ENCODE measurements at places on chromosomes 4 and X.

DNA sequence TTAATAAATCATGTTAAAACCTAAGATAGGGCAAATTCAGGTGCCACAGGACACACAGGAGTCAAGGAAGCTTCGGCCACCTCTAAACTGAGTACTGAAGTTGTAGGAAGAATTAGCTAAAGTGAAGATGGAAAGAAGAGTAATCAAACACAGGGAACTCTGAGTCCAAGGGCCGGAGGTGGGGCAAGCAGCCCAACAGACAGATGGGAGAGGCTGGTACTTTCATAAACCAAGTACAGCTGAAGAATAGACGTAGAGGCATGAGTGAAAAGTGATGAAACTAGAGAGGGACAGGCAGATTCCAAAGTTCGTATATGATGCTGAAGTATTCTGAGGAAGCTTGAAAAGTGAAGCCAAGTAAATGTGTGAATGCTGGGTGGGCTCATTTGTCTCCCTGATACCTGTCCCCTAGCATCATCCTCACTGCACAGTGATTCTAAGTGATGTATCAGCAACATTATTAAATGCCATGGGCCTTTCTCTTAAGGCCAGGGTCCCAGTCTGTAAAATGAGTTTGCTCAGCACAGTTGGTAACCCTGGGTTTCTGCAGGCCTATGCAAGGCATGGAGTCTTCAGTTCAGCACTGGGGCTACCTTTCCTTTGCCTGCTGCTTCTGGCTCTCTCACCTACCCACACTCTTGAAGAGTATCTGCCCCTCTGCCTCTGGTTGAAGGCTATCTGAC, 203.3 kb downstream of the NR3C2 start:
- DNase-seq = no peak

- DNase-seq = no peak
These were observed 137.7 kb upstream of the ADAMTS3 start for GRCh38 chr4:72706684-72707083.

GRCh38 chr4:766559-767283, 59.2 kb downstream of the CPLX1 start:
- DNase-seq = no peak

GRCh38 chrX:49165901-49166881, 3.6 kb downstream of the MAGIX start:
- DNase-seq = peak; percentile 55

GRCh38 chrX:11781734-11782370, 23.8 kb downstream of the MSL3 start:
- DNase-seq = no peak

DNA sequence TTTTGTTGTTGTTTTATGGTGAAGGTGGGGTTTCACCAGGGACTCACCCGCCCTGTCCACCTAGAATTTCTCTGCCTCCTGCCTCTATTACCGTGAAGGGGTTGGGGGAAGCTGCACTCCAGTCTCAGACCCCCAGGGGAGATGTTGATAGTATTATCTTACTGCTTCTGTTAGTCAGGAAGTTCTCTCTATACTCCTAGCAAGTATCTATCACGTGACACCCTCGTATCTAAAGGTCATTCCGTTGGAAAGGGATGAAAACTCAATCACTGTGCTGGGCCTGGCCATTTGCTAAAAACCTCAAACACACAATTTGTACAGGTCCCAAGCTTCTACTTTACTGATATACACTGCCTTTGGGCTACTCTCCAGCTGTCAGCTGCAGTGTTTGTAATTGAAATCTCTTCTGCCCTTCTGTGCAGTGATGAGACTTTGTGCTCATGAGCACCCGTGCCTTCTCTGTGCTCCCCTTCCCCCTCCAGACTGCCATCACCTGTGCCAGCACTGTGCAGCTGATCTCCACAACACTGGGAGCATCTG, 188.5 kb upstream of the ANXA3 start:
- no peak for DNase-seq

DNA sequence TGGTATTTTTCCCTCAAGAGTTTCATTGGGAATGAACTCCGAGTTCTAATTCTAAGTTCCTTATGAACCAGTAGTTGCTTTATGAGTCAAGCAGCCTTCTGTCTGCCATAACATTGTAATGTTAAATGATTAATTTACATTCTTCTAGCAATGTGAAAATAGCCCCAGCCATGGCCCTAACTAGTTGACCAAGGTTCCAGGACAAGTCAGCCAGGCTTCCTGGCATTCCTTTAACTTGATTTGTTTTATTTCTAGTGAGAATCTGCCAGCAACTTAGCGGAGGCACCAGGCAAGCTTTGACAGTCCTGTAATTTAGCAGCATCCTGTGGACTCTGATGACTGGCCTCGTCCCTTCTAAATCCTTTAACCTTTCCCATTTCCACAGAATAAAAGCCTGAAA, 69.0 kb downstream of the GLRA2 start:
- DNase-seq = no peak

Measured in activated T-cell treated with anti-CD3 and anti-CD28 coated beads for 24 hours (primary cell).